ENCODE measurements at places on chromosomes 13 and 19. TPM values are rescaled to one million over a fixed set of nuclear protein-coding genes. Genes with fewer than 3 reads are reported as not detected.

GRCh38 chr19:16536130-16536529 lies 6.1 kb downstream of the CHERP start:
- no peak for DNase-seq

- DNase-seq: peak; percentile 20
These were observed 44.5 kb upstream of the EPHX3 start for GRCh38 chr19:15276620-15277215.

The FAM216B gene
- not detected for total RNA-seq

- no peak for DNase-seq
These were observed 12.9 kb downstream of the NOVA2 start for GRCh38 chr19:45960595-45961235.

The SPATA13 gene
- total RNA-seq: 12.2 TPM

DNA sequence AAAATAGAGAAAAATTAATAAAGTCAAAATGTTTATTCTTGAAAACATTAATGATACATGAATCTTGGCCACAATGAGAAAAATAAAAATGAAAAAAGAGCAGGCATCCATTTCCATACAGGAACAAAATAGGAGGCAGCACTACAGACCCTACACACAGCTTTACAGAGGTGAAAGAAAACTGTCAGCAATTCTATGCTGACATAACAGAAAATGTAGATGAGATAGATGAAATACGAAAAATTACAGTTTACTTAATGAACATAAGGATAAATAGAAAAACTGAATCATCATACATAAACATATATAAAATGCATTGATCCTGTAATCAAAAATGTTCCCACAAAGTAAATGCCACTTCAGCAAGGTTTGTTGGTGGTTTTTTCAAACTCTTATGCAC lies 5.6 kb downstream of the LILRB4 start:
- DNase-seq: no peak

DNA sequence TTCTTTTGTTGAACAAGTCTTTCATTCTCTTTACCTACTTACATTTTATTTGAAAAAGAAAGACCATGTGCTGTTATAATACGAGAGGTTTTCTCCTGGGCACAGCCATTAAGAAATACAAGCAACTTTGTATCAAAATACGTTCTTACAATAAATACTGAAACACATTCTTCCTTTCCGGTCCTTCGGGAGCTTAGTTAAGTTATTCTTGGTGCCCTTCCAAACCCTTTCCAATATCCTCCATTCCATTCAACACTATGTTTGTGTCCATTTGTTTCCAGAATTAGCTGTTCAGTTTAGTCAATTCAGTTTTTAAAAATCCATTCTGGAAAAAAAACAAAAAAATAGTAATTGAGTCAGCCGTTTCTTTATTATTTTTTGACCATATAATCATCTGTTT lies 746.8 kb upstream of the SLC10A2 start:
- DNase-seq: no peak

DNA sequence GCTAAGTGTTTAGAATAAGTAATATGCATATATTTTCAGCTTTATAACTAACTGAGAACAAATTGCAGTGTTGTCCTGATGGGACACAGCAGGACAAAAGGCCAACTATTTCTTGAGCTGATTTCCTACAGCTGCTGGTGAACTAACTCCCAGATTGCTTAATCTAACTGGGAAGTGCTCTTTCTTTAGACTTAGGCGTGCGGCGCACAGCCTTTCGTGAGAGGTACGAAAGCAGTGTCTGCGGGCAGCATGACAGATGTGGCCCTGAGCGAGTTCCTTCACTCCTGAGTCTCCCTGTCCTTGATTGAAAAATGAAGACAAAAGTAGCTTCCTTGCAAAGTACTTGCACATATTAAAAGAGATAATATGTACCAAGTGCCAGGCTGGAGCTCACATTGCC lies 47.3 kb upstream of the NPAS1 start:
- DNase-seq: peak; percentile 63
